Ascending aorta (tissue), 2 donors: ENCODE measurements at places on chromosomes 16 and 17. TPM values are rescaled to one million over a fixed set of nuclear protein-coding genes. Genes with fewer than 3 reads are reported as not detected.
A peak's percentile ranks its signal among the peaks of the same experiment; 100 is the strongest.

- DNase-seq: peak; percentile 83
- no peaks in the 10 kb centered on the region for H3K27me3 ChIP-seq
- no peak overlapping the region for H3K4me3 ChIP-seq
Observed at GRCh38 chr16:67241008-67241900, 6.0 kb downstream of the FHOD1 start.

DNA sequence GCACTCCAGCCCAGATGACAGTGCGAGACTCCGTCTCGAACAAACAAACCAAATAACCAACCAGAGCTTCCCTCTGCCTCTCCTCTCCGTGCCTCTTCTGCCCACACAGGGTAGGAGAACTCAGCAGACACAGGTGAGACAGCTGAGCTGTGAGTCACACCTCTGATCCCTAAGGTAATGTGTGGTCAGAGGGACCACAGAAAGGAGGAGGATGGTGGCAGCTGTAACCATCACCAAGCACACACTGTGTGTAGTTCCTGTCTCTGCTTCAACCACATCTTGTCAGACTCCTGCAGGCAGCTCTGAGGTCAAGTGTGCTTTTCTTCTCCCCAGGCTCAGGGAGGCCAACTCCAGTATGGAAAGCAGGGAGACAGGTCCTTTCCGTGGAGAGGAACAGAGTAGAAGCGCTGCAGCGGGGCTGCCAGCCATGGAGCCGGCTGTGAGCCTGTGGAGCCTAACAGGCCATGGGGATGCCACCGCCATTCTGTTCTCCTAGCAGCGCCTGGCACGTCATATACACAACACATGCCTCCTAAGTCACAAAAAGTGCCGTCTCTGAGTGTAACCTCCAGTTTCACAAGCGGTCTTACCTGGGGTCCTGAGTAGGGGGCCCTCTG, 7.1 kb downstream of the NUDT16L1 start:
- H3K4me3 ChIP-seq: no peak overlapping the region
- peaks cover 11% of the 10 kb centered on the region for H3K4me1 ChIP-seq
- no peaks in the 10 kb centered on the region for H3K27me3 ChIP-seq
- peaks cover 86% of the 10 kb centered on the region for H3K36me3 ChIP-seq
- no peak for DNase-seq

DNA sequence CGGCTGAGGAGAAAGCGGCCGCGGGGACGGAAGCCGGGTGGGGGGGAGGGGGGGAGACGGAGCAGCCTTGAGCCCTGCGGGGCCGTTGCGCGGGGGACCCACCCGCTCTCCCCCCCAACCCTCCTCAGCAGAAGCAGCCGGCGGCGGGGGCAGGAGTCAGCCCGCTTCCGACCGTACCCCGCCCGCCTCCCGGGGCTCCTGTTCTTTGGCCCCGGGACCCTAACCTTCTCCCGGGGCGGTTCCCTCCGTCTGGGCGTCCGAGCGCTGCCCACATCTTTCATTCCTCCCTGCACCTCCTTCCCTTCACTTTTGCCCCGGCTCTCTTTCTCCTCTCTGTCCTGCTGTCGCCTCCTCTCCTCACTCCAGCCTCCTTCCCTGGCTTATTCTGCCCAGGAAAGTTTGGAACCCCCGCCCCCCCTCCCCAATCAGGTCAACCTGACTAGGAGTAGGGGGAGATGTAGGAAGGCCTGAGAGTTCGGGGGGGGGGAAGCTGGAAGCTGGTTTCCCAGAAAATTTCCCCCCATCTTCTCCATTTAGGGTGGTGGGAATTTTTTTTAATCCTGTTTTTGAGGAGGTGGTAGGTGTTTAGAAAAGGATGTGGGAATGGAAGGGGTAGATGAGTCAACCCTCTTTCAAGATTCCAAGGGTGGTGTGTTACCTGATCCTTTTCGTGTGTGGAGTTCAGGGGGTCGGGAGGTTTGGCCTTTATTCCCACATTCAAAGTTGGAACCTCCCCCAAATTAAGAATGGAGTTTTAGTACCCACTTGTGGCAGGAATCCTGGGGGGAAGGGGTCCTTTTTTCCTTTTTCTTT, 427 bp upstream of the NLK start:
- H3K4me1 ChIP-seq: peaks cover 14% of the 10 kb centered on the region
- no peaks in the 10 kb centered on the region for H3K27me3 ChIP-seq
- H3K4me3 ChIP-seq: peak overlapping the region; percentile 60
- peak; percentile 66 for DNase-seq
- H3K36me3 ChIP-seq: no peaks in the 10 kb centered on the region

DNA sequence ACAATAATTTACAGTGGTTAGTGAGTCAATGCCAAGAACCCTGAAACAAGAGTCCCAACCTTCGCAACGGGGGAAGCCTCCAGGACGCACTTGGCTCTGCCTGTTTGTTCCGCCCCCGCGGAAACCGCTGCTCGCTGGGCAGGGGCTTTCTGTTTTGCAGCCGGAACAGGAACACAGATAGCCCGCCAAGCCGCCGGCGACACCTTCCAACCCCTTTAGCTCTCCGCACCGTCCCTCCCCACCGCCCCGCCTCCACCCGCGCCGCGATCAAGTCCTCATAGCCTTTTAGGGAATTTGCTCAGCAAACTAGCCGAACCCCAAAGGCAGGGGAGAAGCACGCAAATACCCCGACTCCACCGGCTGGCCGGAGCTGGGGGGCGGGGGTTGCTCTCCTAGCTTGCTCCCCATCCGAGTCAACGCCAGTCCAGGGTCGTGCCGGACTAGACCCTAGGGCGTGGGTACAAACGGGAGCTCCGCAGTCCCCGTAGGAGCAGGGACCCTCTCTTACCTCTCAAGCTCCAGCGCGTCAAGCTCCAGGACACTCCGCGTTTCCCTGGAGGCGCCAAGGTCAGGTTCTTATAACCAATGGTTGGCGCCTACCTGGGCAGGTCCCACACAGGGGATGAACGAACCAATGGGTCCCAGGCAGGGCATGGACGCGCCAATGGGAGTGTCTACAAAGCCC, at the start of gene SLFN13:
Gene SLFN13, minus strand, starts transcription at position 553 of the 685 bp plus-strand sequence. CDS start 3,086 bp downstream, outside the sequence.
- peak within 1 kb of the TSS; percentile 42 for H3K27ac ChIP-seq
- no peaks in the 10 kb centered on the region for H3K27me3 ChIP-seq

DNA sequence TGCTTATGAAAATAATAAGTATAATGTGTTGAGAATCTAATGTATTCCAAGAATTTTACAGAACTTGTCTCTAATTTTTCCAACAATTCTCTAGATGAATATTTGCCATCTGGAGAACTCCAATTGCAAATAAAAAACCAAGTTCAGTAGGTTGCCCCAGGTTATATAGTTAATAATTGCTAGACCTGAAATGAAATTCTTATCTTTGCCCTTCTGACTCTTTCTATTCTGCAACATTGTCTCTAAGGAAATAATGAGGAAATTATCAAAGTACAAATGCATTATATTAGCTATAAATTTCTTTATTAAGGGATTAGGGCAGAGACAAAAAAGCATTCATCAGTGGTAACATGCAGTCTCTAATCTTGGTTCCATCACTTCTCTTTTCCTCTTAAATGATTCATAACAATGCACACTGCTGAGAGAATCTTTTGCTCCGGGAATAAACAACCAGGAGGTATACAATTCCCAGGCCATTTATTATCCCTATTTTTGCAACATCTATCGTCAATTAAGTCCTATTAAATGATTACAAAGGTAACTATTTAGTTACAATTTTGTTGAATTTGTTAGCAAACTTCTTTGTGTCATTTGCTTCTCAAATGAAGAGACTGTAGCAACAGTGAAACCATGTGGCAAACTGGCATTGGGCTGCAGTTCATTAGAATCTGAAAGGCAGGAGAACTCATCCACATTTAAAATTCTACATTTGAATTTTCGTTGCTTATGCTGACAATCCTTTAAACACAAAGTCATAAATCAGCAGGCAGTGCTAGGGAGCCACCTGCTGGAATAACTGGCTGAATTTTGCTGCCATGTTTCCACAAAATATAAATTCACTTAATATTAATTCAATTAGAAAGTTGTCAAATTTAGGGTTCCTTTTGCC, 349.6 kb downstream of the KIF2B start:
- no peak overlapping the region for H3K4me3 ChIP-seq
- no peaks in the 10 kb centered on the region for H3K36me3 ChIP-seq
- no peak for DNase-seq

DNA sequence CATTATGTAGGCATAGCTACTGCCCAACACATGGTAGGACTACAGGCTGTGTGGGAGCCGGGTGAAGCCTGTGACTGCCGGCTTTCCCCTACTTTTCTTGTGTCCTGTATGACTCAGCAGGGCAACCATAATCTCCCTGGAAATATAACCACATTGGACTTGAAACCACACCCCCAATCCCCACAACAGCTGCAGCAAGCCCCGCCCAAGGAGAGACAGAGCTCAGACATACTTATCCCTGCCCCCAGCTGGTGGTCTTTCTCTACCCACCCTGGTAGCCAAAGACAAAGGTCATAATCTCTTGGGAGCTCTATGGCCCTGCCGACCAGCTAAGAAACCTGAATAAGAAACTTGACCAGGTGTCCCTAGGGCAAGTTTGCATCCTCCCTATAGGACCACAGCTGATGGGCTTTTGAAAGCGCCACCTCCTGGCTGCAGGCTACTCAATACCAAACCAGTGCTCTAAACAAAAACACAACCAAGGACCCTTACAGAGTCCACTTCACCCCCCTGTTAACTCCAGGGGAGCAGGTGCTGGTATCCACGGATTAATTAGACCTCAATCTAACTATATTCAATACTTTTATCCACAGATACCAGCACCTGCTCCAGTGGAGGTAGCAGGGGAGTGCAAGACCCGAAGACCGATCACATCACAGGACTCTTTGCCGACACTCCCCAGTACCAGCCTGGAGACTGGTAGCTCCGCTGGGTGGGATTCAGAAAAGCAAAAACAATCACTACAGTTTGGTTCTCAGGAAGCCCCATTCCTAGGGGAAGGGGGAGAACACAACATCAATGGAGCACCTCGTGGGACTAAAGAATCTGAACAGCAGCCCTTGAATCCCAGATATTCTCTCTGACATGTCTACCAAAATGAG, 91.2 kb downstream of the IRX5 start:
- no peak overlapping the region for H3K4me3 ChIP-seq
- H3K36me3 ChIP-seq: no peaks in the 10 kb centered on the region
- no peak overlapping the region for H3K27ac ChIP-seq
- no peak for DNase-seq

DNA sequence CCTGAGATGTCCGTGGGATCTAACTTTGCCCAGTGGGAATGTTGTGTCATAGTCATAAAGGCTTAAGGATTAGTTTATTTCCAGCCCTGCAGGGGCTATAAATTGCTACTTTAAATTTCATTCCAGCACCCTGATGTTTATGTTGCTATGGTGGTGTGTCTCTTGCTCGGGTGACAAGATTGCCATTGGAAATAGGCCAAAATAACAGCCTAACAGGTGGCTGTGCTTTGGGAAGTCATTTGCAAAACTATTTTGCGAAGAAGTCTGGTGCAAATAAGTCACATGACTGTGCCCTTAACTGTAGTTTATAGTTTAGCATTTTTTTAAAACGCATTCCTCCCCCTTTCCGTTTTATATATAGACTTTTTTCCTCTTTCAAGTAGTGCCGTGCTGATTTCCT, 23.1 kb downstream of the PITPNC1 start:
- no peak overlapping the region for H3K4me3 ChIP-seq
- H3K27me3 ChIP-seq: no peaks in the 10 kb centered on the region
- H3K27ac ChIP-seq: no peak overlapping the region
- no peaks in the 10 kb centered on the region for H3K4me1 ChIP-seq
- no peaks in the 10 kb centered on the region for H3K36me3 ChIP-seq

DNA sequence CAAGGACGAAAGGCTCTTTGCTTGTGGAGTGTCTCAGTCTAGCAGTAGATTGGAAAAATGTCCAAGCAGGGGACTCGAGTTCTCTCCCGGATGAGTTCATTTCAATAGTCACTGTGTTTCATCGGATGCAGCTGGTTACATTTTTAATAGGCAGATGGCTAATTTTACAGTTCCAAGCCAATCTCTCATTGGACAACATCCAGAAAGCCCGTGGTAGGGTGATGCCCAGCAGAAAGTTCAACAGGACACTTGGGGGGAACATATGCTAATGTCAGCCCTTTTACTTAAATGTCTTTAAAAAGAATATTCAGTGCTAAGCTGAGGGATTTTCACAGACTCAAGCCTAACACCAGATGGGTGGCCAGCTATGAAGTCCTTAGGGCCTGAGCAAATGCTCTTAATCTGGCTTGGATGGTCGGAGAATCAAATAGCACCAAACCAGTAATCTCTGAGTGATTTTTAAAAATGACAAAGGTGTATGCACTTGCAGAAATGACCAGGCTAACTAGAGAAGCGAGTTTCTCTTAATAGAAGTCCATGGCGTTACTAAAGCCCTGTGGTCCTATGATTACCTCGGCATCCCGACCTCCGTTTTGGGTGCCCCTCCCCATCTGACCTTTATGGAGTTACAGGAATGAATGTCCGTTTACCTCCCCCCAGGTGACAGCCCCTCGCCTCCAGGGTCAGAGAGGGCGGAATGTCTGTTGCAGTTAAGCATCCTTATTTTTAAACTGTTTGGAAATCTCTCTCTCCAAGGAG, 289.2 kb upstream of the SALL1 start:
- no peak overlapping the region for H3K4me3 ChIP-seq
- H3K4me1 ChIP-seq: no peaks in the 10 kb centered on the region
- no peaks in the 10 kb centered on the region for H3K36me3 ChIP-seq
- no peak for DNase-seq
- H3K27me3 ChIP-seq: no peaks in the 10 kb centered on the region

GRCh38 chr16:56340864-56341365, 84.4 kb downstream of the AMFR start:
- no peak for DNase-seq
- H3K27ac ChIP-seq: no peak overlapping the region
- no peak overlapping the region for H3K4me3 ChIP-seq
- no peaks in the 10 kb centered on the region for H3K27me3 ChIP-seq
- no peaks in the 10 kb centered on the region for H3K36me3 ChIP-seq

DNA sequence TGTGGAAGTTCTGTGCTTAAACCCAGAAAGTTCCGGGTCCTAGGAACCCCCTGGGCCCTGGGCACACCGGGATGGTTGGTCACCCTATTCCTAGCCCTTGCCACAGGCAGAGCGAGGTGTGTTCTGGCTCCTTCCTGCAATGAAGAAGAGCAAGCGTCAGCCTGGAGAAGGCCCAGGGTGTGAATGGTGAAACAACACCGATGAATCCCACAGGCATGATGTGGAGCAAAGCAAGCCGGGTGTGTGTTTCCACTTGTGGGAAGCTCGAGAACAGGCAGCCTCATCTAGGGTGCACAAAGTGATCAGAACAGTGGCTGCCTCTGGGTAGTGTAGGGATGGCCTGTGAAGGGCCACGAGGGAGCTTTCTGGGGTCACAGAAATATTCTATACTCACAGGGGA, 13.8 kb downstream of the KCNG4 start:
- no peaks in the 10 kb centered on the region for H3K36me3 ChIP-seq
- H3K4me1 ChIP-seq: peaks cover 6% of the 10 kb centered on the region
- H3K4me3 ChIP-seq: no peak overlapping the region
- no peak overlapping the region for H3K27ac ChIP-seq
- H3K27me3 ChIP-seq: no peaks in the 10 kb centered on the region
- DNase-seq: no peak

Gene SDR42E2
- total RNA-seq: not detected

Gene ROGDI
- total RNA-seq: 10.5 TPM

Gene MAPT
- 0.32 TPM for total RNA-seq

Gene GLIS2
- 16.8 TPM for total RNA-seq

Gene HAP1
- total RNA-seq: not detected

Gene GJC1
- 9.9 TPM for total RNA-seq

Gene CCL8
- not detected for total RNA-seq

Gene KRTAP4-5
- not detected for total RNA-seq
